NK-92 treated with Interleukin-12 subunit alpha and Interleukin-12 subunit beta, amount 100 ng/mL, for 24 hours (cell line): ENCODE measurements at places on chromosomes 5 and 9.

DNA sequence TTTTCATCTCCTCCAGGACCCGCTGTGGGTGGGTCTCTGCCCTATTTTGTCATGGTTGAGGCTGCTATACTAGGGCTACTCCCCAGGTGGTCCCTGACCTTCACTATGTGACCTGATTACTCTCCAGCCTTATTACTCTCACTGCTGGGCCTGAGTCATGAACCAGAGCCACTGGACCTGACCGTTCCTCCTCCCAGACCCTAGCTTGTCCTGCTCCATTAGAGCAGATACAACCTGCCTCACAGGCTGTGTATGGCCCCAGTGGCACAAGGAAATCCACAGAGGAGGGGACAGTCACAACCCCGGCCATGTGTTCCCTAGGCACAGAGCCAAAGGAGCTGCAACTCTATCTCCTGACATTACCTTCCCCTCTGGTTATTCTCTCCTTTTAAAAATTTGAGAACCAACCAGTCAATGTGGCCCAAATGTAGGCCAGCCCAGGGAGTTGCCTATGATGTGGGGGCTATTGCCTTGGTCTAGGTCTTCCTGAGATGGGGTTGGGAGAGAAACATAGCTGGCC is 96.0 kb upstream of the FSTL4 start:
- DNase-seq: no peak

DNA sequence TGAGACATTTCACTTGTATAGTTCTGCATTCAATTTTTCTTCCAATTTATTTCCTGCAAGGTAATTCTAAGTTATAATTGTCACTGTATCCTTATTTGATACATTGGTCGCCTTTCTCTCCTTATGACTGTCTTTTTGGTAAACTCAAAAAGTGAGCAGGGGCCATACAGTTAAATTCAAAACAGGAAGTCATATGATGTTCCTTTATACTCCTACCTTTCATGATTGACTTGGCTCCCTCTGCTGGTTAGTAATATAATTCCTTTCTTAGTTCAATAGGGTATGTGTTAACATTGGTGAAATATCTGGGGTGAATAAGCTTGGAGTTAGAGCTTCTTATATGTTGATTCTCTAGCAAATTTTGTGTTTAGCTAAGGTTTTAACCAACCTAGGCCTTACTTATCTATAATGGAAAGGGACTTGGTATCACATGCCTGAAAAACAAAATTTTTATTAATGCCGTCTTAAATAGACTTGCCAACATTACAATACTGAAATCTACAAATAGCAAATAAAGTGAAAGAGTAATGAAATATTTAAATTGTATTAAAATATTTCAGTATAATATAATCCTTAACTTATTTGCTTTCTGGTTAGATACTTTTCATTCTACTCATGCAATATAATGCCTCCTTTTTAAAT is 6.0 kb upstream of the NIPBL start:
- DNase-seq: no peak

GRCh38 chr5:141662028-141662427 is 10.8 kb upstream of the FCHSD1 start:
- no peak for DNase-seq

- DNase-seq: no peak
These were observed 72.9 kb downstream of the ZNF618 start for GRCh38 chr9:113948891-113949570.

- no peak for DNase-seq
These were observed 680.4 kb downstream of the TLR4 start for GRCh38 chr9:118384531-118385100.

DNA sequence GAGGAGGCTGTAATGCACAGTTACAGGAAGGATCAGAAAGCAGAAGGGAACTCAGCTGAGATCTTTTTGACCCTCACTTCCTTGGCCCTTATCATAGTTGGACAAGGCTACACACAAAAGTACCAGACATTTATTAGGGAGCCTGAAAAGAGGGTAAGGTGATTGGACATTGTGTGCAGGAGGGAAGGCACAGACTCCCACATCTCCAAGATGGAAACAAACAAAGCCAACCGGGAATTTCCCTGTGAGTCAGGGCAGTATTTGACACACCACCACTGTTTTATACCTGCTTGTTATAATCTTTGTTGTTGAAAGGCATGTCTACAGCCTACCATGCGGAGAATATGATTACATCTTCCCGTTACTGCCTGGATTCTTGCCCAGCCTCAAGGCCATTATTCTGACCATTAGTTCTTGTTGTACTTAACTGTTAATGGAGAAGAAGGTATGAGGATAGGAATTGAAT is 3.0 kb upstream of the CCNG1 start:
- no peak for DNase-seq

DNA sequence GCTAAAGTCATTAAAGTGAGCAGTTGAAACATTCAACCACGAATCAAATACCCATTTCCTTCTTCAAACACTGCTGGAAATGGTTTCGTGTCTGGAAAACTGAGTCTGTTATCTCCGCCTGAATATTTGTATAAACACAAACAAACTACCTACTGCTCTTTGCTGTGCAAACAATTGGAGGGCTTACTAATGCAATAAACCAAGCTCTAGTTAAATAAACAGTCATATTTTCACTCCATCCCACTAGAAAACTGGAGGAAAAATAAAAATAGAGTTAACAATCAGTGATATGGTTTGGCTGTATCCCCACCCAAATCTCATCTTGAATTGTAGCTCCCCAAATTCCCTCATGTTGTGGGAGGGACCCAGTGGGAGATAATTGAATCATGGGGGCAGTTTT is 397.6 kb downstream of the RASEF start:
- DNase-seq: no peak

- no peak for DNase-seq
These were observed 424.8 kb downstream of the TMEM38B start for GRCh38 chr9:106119176-106119575.

GRCh38 chr9:7523426-7524043 is 276.0 kb downstream of the DMAC1 start:
- no peak for DNase-seq

DNA sequence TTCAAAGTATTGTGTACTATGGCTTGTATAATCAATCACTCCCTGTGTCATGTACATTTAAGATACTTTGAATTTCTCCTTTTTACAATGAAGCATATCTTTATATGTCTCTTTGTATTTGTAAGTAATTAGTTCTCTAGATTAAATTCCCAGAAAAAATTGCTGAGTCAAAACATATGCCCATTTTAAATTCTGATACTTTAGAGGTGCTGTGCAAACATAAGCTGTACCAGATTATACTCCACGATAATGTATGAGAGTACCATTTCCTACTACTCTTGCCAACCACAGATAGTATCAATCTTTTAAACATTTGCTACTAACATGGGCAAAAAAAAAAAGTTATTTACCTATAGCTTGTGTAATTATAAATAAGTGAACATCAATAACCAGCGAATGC is 18.3 kb downstream of the DCAF10 start:
- no peak for DNase-seq

GRCh38 chr5:133086366-133086875 is 34.6 kb downstream of the HSPA4 start:
- no peak for DNase-seq

DNA sequence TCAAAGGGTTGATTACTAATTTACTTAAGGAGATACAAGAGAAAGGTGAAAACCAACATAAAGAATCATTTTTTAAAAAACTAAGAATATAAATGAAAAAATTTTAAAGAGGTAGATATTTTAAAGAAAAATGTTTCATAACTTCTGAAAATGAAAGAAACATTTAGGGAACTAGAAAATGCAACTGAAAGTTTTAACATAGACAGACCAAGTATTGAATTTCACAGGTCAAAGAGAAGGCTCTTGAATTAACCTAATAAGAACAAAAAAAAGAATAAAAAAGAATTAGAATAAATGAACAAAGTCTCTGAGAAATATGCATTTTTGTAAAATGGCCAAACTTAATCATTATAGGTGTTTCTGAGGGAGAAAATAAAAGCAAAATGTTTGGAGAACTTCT is 16.1 kb upstream of the FAM174A start:
- no peak for DNase-seq

DNA sequence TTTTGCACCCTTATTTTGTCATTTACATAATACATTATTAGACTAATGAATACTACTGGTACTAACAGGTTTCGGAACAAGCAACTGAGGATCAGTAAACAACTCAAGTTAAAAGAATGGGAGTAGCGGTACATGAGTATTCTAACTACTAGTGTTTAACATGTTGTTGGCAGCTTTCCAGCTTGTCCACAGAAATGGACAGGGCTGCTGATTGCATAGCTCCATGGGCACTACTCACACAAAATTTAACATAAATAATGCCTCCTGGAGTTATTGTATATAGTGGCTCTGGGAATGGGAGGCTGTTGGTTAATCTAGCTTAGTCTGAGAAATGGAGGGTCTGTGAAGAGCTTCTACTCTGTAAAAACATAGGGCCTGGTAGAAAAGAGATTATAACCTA is 6.7 kb downstream of the NCBP1 start:
- DNase-seq: no peak

- DNase-seq: no peak
These were observed 110.2 kb downstream of the DAPK1 start for GRCh38 chr9:87607859-87608258.

GRCh38 chr9:5895782-5896181 is 5.1 kb downstream of the MLANA start:
- no peak for DNase-seq

GRCh38 chr5:10320793-10321192 is 13.1 kb upstream of the CMBL start:
- DNase-seq: no peak

- DNase-seq: no peak
These were observed 279.0 kb downstream of the AOPEP start for GRCh38 chr9:95005278-95006143.

- no peak for DNase-seq
These were observed 16.0 kb upstream of the JADE2 start for GRCh38 chr5:134509308-134510040.

DNA sequence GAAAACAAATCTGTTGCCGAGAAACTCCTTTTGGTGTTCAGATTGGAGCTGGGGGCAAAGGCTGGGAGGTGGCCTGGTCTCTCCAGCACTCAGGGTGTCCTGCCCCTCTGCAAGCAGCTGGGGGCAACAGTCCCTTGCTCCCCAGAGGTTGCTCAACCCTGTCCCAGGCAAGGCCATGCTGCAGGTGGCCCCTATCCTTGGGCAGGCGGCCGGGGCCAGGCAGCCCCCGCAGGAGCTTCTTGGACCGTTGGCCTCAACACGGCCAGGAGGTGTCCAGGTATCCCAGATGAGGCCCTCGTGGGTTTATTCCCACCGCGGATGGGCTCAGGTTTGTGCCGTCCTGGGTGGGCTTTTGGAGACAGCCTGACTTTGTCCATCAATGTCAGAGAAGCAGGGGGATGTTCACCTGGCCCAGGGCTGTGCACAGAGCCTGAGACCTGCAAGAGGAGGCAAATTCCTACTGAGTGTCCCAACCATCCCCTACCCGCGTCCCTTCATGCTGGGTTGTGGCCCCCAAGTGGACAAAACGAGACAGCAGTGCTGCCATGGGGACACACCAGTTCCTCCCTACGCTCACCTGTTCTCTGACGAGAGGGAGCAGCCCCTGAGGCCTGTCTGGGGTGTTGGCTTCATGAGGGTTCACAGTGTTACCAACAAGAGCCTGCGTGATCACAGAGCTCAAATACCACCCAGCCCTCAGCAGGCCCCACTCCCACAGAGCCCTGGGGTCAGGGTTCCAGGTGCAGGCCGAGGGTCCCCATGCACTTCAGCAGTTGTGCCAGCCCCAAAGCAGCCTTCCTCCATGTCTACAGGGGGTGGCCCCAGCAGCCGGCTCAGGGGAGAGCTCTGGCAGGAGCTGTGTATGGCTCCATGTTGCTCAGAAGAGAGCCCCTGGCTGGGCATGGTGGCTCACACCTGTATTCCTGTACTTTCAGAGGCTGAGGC is 9.5 kb upstream of the CCDC187 start:
- no peak for DNase-seq

- no peak for DNase-seq
These were observed 3.6 kb downstream of the GDNF start for GRCh38 chr5:37836235-37836591.

- DNase-seq: no peak
These were observed 128.4 kb downstream of the MAST4 start for GRCh38 chr5:66724349-66725139.

- no peak for DNase-seq
These were observed 39.9 kb upstream of the LPCAT1 start for GRCh38 chr5:1563617-1564181.

- no peak for DNase-seq
These were observed 47.5 kb downstream of the NEURL1B start for GRCh38 chr5:172688349-172689217.

GRCh38 chr5:153823036-153823435 is 215.7 kb downstream of the FAM114A2 start:
- DNase-seq: no peak

DNA sequence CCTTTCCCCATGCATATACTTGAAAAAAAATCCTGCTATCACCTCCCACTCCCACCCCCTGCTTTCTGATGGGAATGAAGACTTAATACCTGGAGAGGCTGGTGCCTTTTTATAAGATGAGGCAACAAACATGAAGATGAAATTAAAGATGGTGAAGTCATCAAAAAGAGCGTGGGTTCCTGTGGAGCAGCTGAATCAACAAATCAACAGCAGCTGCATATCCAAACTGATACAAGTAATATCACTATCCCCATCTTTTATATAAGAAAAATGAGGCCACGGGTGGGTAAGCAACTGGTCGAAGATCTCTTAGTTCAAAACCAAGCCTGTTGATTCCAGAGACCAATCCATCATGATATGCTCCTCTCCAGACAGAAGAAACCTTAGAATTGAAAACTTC is 268.5 kb downstream of the ENC1 start:
- no peak for DNase-seq

GRCh38 chr5:23314827-23315226 is 192.6 kb upstream of the PRDM9 start:
- no peak for DNase-seq

DNA sequence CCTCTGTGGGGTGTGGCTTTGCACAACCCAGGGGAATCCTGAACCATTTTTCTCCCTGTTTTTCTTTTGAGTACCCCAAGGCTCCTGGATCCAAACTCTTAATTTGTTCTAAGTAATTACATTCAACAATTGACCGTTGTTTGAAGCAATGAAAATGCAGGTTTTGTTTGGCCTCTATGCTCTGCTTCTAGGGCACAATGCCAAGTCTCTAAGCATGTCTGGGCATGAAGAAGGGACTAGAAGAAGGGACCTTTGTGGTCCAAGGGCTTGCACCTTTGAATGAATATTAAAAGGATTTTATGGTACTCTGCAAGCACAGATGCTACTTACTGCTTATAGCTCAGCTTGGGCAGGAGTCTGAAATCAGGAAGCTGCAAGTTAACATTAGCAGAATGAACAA is 6.6 kb upstream of the ENC1 start:
- DNase-seq: no peak

DNA sequence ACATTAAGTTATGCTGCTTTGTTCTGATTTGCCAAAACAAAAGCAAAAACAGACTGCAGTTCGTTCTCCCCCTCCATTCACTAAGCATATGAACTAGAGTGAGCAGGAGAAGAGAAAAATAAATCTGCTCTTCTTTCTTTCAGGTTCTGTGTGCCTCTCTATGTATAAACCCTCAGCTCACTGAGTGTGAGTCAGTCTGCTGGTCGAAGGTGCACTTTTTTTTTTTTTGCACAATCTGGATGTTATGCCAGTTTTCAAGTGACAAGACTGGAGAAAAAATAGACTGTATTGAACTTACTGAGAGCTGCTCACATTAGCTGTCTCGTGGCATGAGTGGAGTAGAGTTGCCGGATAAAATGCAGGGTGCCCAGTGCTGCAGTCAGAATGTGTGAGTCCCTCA is 244.6 kb upstream of the ATP10B start:
- no peak for DNase-seq
